Mammary microvascular endothelial cell (primary cell): ENCODE measurements at places on chromosomes 2 and 18. TPM values are rescaled to one million over a fixed set of nuclear protein-coding genes. Genes with fewer than 3 reads are reported as not detected.

The TYMS gene
- total RNA-seq, result 86.5 and 95.8 TPM in 2 replicates

The DYNC1I2 gene
- 143 and 146 TPM in 2 replicates for total RNA-seq

The FSIP2 gene
- 0.20 TPM in 1 of 2 replicates, not detected in the other for total RNA-seq

The CD28 gene
- total RNA-seq, result not detected in 2 replicates

The DSG2 gene
- total RNA-seq, result 1.3 and 3.1 TPM in 2 replicates

The MYO5B gene
- 1.8 and 2.1 TPM in 2 replicates for total RNA-seq
